ENCODE measurements at places on chromosomes 1 and 21. TPM values are rescaled to one million over a fixed set of nuclear protein-coding genes. Genes with fewer than 3 reads are reported as not detected.

DNA sequence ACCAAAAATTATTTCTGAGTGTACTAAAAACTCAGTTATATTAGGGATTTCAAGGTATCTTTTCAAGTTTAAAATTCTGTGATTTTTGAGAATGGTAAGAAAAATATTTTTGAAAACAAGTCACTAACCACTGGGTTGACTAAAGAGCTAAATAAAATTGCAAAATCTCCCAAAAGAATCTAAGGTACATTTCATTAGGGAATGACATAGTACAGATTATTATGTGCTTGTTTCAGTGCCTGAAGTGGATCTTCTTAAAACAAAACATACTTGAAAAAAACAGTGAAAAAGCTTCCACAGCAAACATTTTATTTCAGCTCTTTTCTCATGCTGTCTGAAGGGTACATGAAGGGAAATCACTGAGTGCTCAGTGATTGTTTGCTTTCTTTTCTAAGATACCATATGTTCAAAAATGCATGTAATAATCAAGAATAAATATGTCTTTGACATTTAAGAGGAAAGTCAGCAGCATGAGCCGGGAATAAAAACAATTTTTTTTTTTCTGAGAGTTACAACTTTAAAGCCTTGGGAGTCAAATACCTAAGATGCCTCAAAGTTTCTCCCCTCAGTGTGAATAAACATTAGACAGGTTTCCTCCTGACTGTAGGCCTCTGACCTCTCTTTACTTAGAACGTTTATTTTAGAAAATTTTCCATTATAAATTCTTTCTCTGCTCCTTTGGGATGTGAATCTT lies 200.7 kb downstream of the KCNT2 start:
- ATAC-seq, result no peak

DNA sequence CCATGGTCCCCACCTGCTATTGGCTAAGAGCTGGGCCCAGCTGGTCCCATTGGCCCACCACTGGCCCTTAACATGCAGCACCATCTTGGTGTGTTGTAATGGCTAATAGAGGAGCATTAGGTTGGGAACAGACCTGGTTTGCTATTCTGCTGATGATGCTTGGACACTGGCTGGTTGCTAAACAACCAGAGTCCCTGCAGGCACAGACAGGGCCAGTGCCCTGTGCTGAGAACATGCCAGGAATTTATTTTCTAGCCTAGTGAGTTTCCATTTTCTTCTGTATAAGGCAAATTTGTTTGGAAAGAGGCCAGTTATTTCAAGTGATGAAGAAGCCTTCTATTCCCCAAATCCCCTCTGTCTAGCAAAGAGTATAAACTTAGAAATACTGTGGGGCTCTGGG lies 42.9 kb upstream of the TDRD10 start:
- ATAC-seq, result no peak

GRCh38 chr21:44456214-44456914 lies 1.1 kb downstream of the LRRC3 start:
- peak; percentile 7 for ATAC-seq

DNA sequence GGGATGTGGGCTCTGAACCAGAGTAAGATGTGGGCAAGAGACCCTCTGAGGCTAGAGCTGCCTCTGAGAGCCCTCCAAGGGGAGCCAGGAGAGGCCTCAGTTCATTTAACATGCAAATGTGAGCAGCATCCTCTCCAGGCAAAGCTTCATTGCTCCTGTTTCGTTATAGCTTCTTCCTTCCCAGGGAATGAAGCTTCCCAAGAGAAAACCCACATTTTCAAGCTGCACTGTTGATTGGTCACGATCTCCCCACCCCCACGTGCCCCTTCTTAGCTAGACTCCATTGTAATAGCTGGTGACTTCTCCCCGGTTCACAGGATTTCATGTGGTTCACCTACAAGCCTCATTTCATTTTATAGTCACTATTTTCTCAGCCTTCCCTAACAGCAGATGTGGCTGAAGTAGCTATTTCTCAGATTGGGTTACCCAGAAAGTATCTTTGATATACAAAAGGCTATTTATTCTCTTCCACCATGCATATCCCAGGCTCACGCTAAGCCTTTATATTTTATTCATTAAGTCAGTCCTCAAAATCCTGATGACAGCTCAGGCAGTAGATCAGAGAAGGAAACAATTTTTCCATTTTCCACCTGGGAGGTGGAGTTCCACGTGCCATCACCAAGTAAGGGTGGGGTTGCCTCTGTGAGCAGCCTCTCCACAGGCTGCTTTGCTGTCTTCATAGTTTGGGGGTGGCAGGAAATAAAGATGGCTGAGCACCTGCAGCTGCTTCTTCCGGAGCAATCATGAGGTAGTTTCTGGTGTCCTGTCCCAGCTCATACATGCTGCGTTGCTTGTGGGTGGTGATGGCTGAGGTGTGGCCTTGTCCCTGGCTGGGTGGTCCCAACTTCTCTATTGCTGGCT lies 178.3 kb upstream of the RAB4A start:
- peak; percentile 13 for ATAC-seq

DNA sequence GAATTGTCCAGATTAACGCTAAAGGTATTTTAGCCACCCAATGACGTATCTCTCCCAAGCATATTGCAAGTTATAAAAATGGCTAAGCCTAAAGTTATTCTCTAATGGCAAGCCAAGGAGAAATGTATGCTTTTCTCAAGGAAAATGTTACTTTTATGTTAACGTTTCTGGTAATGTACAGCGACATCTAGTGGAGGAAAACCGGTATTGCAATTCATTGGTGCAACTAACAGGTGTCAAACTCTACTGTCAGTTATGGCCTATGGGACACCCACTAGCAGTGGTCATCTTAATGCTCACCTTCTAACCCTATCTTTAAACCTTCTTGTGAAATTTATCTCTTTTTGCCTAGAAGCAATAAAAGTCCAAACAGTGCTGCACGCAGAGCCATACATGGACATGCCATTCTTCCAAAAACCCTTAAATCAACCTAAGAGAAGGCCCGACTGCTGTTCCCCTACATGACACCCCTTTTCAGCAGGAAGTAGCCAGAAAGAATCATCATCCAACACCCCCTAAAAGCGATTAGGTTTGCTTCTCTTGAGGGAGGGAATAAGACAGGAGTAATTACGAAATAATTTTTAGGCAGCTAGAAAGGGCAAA lies 68.7 kb upstream of the LRIF1 start:
- no peak for ATAC-seq

DNA sequence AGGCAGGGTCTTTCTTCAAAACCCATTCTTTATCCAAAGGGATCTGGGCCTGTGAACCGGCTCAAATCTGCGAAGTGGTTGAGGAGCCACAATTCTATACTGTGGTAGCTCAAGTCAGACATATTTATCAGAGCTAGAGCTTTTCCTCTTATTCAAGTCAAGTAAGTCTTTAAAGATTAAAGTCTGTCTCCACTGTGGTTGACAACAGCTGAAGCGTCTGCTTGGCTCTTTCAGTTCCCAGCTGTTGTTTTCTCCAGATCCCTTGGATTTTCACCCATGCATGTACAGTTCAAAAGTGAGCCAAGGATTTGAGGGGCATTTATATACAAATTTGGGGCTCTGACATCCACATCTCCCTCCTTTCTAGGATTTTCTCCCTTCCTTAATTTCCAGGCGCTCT lies 66.9 kb downstream of the C1orf185 start:
- no peak for ATAC-seq

GRCh38 chr1:27633298-27633610 lies 1.7 kb downstream of the FGR start:
- no peak for ATAC-seq

DNA sequence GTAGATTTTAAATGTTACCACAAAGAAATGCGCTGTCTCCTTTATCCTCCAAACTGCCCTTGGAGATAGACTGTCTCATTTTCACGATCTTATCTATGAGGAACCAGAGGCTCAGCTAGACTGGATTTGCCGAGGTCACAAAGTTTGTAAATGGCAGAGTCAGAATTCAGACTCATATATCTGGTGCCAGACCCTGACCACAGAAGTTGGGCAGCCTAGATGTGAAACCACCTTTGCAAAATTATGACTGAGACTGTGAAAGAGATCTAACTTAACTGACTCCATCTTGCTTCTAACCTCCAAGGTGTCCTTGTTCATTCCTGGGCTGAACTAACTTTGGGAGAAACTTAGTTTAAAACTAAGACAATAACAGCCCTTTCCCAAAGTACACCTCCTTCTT lies 14.1 kb downstream of the CNR2 start:
- no peak for ATAC-seq

DNA sequence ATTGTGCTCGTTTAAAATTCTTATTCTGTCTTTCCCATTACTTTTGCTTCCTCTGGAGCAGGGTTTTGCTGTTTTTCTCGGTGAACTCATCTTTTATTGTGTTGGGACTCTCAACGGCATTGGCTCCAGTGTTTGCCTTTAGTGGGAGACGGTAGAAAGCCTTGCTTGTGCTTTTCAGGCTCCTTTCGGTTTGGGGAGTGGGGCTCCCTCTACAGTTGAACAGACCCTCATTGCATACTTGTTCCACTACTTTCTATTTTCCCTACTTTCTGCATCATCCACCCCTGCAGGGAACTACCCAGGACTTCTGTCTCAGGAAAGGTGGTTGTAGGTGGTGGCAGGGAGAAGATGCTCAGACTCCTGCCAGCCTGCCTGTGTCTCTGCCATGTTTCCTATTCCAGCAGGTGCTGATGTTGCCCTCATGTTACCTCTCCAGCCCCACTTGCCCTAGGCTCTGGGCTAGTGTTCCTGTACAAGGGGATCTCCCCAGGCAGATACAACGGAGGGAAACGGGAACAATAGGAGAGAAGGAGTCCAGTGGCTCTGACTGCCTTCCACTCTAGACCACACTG lies 68.5 kb upstream of the ZBTB18 start:
- no peak for ATAC-seq

DNA sequence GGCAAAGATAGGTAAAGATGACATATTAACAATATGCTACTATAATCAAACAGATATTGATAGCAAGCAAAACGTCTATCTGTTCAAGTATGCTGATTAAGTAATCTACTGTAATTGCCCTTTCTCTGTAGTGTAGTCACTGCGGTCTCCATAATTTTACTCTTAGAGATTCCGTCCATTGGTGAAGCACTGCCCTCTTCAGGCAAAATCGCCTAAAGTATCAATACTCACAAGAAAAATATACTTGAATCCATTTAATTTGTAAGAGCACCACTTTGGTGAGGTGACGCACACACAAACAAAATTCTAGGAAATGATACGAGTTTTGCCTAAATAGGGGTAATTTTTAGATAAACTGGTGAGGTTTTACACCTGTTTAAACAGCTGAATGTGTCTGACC lies 434.6 kb upstream of the CHRM3 start:
- ATAC-seq, result no peak

- ATAC-seq, result no peak
Observed at GRCh38 chr1:192835116-192835515, 26.3 kb downstream of the RGS2 start.

- ATAC-seq, result no peak
Observed at GRCh38 chr1:39422614-39423013, 68.8 kb upstream of the BMP8A start.

GRCh38 chr1:223711173-223711572 lies 1.2 kb upstream of the CAPN2 start:
- ATAC-seq, result no peak

DNA sequence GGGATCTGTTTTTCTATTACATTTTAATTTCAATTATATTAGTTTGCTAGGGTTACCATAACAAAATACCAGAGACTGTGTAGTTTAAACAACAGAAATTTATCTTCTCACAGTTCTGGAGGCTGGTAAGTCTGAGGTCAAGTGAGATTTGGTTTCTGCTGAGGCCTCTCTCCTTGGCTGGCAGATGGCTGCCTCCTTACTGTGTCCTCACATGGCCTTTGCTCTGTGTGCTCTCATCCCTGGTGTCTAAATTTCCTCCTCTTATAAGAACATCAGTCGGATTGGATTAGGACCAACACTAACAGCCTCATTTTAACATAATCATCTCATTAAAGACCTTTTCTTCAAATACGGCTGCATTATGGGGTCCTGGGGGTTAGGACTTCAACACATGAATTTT lies 195.2 kb upstream of the CHODL start:
- no peak for ATAC-seq

GRCh38 chr1:81155131-81155530 lies 645.6 kb upstream of the ADGRL2 start:
- ATAC-seq, result no peak

- peak; percentile 93 for ATAC-seq
Observed at GRCh38 chr1:25232866-25233784, 823 bp upstream of the SYF2 start.

DNA sequence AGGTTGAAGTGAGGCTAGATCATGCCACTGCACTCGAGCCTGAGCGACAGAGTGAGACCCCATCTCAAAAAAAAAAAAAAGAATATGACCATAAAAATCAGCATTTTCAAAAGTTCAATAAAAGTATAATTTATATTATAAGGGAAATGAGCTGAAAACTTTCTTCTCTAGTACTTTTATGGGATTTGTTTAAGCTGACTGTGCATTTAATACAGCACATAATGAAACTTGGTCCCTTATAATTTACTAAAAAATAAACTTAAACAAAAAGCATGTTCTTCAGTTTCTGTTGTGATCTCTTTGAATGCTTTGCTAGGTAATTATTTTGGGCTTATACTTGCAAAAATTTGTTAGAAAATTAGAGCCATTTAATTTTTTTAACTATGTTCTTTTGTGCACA lies 77.8 kb downstream of the NCAM2 start:
- no peak for ATAC-seq

- no peak for ATAC-seq
Observed at GRCh38 chr1:108585313-108585712, 25.4 kb downstream of the EEIG2 start.

DNA sequence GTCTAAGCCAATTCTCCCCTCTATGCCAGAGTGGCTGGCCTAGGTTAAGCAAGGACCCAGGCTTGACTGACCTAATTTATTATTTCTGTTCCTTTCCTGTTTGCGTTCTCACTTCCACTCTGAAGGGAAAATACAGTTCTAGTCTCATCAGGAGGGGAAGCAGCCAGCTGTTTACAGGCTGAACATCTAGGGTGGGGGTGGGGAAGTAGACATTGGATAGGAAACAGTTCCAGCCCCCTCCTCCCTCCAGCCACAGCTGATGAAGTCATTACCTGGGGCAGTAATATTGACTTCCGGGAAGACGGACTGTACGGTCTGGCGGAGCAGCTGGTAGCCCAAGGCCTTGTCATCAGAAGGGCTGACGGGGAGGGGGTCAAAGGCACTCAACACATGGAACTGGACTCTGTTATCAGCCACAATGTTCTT lies 17.6 kb downstream of the PM20D1 start:
- ATAC-seq, result no peak

- peak; percentile 30 for ATAC-seq
Observed at GRCh38 chr21:38804789-38805327, 871 bp upstream of the ETS2 start.

- ATAC-seq, result no peak
Observed at GRCh38 chr1:35500439-35500838, 56.8 kb downstream of the KIAA0319L start.

GRCh38 chr1:20998826-20999225 lies 177.9 kb downstream of the EIF4G3 start:
- no peak for ATAC-seq

- ATAC-seq, result peak; percentile 72
Observed at GRCh38 chr1:56867491-56867890, 12.9 kb downstream of the C8A start.

- ATAC-seq, result no peak
Observed at GRCh38 chr1:214570442-214570841, 19.0 kb upstream of the PTPN14 start.

BRINP3 gene
- total RNA-seq, result not detected

HSF2BP gene
- total RNA-seq, result 0.92 TPM

PADI3 gene
- total RNA-seq, result 3.3 TPM

GRHL3 gene
- 177 TPM for total RNA-seq

KIAA1614 gene
- 0.36 TPM for total RNA-seq

FCGR2B gene
- total RNA-seq, result 0.80 TPM

VTCN1 gene
- total RNA-seq, result 1.0 TPM

RAB7B gene
- 18.9 TPM for total RNA-seq

KPRP gene
- 3.6 TPM for total RNA-seq

SPRR5 gene
- 3.5 TPM for total RNA-seq

C21orf91 gene
- total RNA-seq, result 18.2 TPM

ALX3 gene
- total RNA-seq, result not detected

CDK18 gene
- total RNA-seq, result 3.5 TPM

THEM5 gene
- 0.32 TPM for total RNA-seq

Measured in esophagus mucosa (tissue), 1 donor.